ENCODE measurements at places on chromosomes 1 and 21.
A peak's percentile ranks its signal among the peaks of the same experiment; 100 is the strongest.

DNA sequence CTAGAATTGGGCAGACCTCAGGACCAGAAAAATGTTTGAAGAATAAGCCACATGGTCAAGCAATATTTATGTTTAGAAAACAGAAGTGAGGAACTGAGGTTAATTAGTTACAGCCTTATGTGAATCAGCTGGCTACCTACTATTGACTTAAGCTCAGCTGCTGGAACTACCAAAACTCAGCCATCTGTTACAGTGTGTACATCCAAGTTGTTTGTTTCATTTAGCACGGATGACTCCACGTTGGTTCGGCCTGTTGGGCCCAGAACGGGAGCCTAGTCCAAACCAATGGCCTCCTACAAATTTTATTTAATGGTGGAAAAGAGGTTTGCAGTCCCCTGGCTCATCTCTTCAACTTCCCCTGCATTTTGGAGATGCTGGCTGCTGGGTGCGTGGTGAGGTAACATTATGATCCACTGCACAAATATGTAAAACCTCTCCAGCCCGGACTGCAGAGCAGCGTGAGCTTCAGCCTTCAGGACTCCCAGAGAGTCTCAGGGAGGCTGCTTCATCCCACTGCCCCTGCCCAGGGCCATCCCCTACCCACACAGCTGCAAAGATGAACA is 143.4 kb downstream of the ZZZ3 start:
- DNase-seq, result peak; percentile 85

DNA sequence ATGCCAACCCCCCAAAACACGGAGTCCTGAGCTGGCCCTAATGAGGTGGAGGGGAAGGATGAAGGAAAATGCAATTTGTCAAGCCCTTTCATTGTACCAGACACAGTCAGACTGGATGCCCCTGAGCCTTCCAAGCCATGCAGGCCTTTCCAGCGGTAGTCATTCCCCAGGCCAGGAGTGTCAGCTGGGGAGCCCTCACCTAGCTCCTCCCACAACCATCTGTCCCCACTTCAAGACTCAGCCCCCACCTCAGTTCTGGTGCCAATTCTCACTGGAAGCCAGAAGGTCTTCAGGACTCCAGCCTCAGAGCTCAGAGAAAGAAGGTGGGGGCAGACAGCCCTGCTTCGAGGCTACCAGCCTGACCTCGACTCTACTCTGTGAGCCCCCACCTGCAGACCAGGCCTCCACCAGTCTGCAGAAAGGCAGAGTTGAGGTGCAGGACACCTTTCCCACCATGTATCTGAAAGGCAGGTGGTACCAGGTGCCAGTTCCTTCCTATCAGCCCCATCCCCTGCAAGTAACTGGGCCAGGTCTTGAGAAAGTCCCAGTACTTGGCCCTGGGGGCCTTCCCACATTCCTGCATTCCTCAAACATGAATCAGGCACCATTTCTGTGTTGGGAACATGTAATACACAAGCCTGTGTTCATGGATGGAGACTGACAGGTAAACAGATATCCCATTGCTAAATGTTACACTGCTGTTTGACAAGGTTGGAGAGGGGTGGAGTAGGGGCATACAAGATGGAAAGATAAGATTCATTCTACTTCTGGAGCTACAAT is 180.6 kb upstream of the EDN2 start:
- no peak for DNase-seq

- DNase-seq, result no peak
Observed at GRCh38 chr21:40128891-40129290, 261.7 kb downstream of the PCP4 start.

GRCh38 chr1:204439621-204440375 is 28.2 kb upstream of the PPP1R15B start:
- DNase-seq, result no peak

GRCh38 chr1:16266411-16267118 is 29.6 kb upstream of the CPLANE2 start:
- no peak for DNase-seq

GRCh38 chr21:38505654-38506523 is 7.6 kb upstream of the ERG start:
- DNase-seq, result no peak

- DNase-seq, result no peak
Observed at GRCh38 chr21:35026153-35026500, 23.0 kb downstream of the RUNX1 start.

- no peak for DNase-seq
Observed at GRCh38 chr1:153608089-153608682, 4.8 kb downstream of the S100A16 start.

- no peak for DNase-seq
Observed at GRCh38 chr1:191953526-191953925, 204.7 kb upstream of the RGS18 start.

DNA sequence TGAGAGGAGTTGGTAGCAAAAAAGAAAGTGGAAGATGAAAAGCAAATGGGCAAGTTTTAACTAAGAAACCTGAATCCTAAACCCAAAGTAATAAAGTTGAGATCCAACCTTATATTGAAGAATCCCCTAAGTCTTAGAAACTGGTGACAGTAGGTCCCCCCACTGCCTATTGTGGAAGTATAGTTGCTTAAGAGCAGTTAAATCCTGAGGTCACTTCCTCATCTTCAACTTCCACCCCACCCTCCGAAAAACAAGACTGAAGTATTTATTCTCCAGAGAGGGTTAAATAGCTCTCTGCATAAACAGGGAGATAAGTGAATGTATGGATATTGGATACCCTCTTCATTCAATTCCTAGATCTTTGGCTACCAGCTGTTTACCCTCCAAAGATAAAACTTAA is 3.3 kb upstream of the DSTYK start:
- no peak for DNase-seq

DNA sequence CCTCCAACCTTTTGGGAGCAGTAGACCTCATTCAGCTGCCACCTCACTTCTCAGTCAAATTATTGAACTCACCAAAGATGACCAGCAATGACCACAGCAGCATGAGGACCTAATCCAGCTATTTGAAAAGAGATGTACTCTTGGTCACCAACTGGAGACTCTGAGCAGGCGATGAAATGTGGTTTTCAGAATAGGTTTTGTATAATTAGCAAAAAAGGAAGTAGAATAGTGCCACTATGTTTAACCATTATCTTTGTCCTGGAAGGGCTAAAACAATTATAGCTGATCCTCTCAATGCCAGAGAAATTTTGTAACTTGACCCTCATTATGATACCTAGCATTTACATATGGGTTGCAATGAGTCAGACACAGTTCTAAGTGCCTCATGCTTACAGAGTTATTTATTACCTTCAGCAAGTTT is at the start of gene FCRL2:
Gene FCRL2, minus strand, starts transcription at position 162 of the 421 bp plus-strand sequence. Its CDS starts 59 bp downstream, at position 103.
- no peak for DNase-seq

GRCh38 chr1:22115286-22115685 is 27.6 kb downstream of the WNT4 start:
- no peak for DNase-seq

- DNase-seq, result no peak
Observed at GRCh38 chr1:111795401-111795800, 39.7 kb downstream of the DDX20 start.

DNA sequence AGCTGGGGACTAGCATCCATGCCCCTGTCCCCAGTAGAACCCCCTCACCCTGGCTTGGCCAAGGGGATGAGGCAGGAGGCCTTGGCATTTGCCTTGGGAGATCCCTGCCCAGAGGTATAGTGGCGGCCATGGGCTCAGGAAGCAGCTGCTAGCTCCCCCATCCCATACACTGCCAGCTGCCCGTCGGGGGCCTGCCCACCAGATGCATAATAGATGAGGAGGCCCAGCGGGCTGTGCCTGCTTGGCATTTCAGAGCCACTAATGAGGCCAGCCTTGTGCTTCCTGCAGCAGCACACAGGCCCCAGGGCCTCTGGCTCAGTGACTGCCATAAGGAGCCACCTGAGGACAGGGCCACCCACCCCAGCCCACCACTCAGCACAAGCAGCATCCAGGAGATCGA is 23.6 kb downstream of the RAP1GAP start:
- no peak for DNase-seq

GRCh38 chr1:219716611-219717114 is 103.8 kb upstream of the ZC3H11B start:
- no peak for DNase-seq

GRCh38 chr1:165169028-165169427 is 187.5 kb downstream of the LMX1A start:
- DNase-seq, result no peak

DNA sequence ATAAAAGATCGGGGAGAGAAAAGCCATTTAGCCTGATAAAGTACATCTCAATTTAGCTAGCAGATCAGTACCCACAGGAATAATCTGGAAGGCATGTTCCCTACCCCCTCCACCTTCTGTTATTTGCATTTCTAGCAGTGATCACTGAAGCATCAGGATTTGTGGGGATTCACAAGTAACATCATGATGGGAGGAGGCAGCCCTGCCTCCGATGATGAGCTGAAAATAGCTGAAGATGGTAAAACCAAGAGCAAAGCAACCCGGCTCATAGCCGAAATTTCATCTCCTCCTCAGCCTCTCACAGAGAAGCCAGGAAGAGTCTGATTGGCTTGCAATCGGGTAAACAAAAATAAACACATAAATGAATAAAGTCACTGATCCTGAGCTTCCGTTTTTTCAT is 2.4 kb downstream of the CCSAP start:
- DNase-seq, result no peak

Data from skeletal muscle cell (primary cell).